ENCODE measurements at places on chromosomes 1 and 21. TPM values are rescaled to one million over a fixed set of nuclear protein-coding genes. Genes with fewer than 3 reads are reported as not detected.

The CDCA8 gene
- 3.6 TPM for total RNA-seq

The SPATA1 gene
- total RNA-seq: 1.8 TPM

The RASAL2 gene
- total RNA-seq: 51.6 TPM

The ACBD3 gene
- total RNA-seq: 67.6 TPM

Measured in camera-type eye (tissue), 1 donor.